ENCODE measurements at places on chromosomes 7 and 10. TPM values are rescaled to one million over a fixed set of nuclear protein-coding genes. Genes with fewer than 3 reads are reported as not detected.

The MSRB2 gene
- 19.0 TPM for total RNA-seq

The NIPSNAP2 gene
- total RNA-seq = 57.9 TPM

The CCDC172 gene
- total RNA-seq = not detected

The CDK14 gene
- 21.2 TPM for total RNA-seq

The HIP1 gene
- total RNA-seq = 11.1 TPM

The PIK3CG gene
- total RNA-seq = not detected

The ELN gene
- not detected for total RNA-seq

The HOXA10 gene
- total RNA-seq = 3.9 TPM
